Osteocyte (in vitro differentiated cells): ENCODE measurements at places on chromosomes 3 and 15. TPM values are rescaled to one million over a fixed set of nuclear protein-coding genes. Genes with fewer than 3 reads are reported as not detected.

GRCh38 chr3:46405301-46406019 is 1.4 kb downstream of the CCR5AS start:
- DNase-seq: no peak

- no peak for DNase-seq
These were observed 141.9 kb downstream of the LPP start for GRCh38 chr3:188295876-188296275.

GRCh38 chr15:98658831-98659699 is 10.7 kb downstream of the IGF1R start:
- DNase-seq: no peak

GRCh38 chr3:107235193-107235927 is 141.9 kb upstream of the CCDC54 start:
- no peak for DNase-seq

DNA sequence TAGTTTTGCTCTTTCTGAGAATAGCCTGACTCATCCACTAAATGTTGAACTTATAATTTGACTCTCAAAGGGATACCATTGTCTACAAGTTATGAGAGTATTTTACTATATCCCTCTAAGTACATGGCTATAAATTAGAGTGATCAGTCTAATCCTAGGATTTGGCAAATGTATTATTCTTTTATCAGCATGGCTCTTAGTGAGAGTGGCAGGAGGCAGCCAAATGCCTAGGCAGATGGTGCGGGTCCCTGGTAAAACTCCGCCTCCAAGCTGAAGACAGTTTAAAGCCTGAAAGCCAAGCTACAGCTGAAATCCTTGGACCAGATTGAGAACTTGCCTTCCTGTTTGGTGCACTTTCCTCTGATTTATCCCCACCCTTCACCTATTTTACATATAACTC is 631.8 kb downstream of the SQOR start:
- no peak for DNase-seq

GRCh38 chr3:36475558-36475957 is 95.3 kb downstream of the STAC start:
- no peak for DNase-seq

GRCh38 chr3:153980252-153980590 is 141.0 kb upstream of the ARHGEF26 start:
- DNase-seq: no peak

FBLN2 gene
- 215 and 251 TPM in 2 replicates for total RNA-seq

GRCh38 chr3:179149406-179149867 is 1.3 kb downstream of the PIK3CA start:
- no peak for DNase-seq

ENTPD3 gene
- not detected in 2 replicates for total RNA-seq

GRCh38 chr3:44509393-44509921 is 32.0 kb upstream of the ZNF445 start:
- no peak for DNase-seq

DNA sequence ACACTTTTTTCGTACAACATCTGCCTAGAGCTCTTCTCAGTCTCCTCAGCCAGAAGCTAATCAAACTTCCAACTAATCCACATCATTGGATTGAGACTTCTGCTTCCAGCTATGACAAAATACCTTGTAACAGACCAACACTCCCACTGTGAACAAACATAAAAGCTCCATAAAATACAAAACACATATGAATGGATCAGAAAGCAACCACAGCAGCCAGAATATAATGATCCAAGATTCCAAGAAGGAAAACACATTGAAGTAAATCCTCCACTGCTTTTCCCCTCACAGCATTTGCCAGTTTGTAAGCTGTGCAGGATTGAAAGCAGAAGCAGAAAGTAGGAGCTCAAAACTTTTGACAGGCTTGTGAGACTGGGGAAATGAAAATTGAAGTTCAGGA is 863.2 kb downstream of the TUSC7 start:
- no peak for DNase-seq
